ENCODE measurements at places on chromosomes 12 and 14. TPM values are rescaled to one million over a fixed set of nuclear protein-coding genes. Genes with fewer than 3 reads are reported as not detected.

DNA sequence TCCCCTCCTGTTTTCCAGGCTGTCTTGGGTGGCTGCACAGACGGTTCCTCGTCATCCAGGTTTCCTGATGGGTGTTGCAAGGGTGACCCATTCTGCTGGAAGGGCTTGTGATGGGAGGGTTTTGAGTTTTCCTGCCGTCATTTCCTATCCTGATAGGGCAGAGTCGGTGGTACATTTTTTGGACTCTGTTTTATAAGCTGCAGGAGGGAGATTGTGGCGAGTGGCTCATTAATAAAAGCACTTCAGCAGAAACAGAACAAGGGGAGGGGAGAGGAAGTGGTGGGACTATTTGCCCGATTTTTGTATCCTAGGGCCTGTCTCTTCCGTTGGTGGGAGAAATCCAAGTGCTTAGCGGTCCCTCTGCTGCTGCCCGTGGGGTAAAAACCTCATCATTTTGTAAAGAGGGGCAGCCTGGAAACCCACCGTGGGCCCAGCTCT, 40.0 kb downstream of the TSPAN9 start:
- DNase-seq, result no peak

DNA sequence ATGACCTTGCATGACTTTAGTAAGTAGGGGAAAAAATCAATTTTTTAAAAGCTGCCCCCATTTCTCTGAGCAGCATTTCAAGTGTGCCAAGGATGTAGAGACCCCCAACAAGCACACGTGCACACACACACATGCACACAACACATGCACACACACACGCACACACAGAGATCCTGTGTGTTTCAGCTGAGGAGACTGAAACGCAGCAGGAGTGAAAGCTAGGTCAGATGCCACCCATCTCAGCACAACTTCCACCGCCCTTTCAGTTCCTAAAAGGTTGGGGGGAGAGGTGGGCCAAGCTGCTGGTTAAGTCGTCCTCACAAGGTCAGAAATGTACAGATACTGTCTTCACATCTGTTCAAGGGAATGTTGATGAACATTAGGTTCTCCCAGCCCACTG, 13.9 kb downstream of the MYL2 start:
- no peak for DNase-seq

- no peak for DNase-seq
Measured at GRCh38 chr12:102833687-102834441, 83.2 kb downstream of the PAH start.

- no peak for DNase-seq
Measured at GRCh38 chr12:26773313-26774104, 59.5 kb downstream of the ITPR2 start.

GRCh38 chr12:76530516-76530915, 29.1 kb downstream of the OSBPL8 start:
- DNase-seq, result no peak

GRCh38 chr12:2959505-2960389, 550 bp downstream of the TEAD4 start:
- peak; percentile 8 for DNase-seq

Gene LRRC10
- not detected for polyA plus RNA-seq

- DNase-seq, result no peak
Measured at GRCh38 chr14:82403987-82404386, 870.3 kb upstream of the SEL1L start.

GRCh38 chr12:91639327-91639726, 456.7 kb upstream of the DCN start:
- DNase-seq, result no peak

Gene ASB2
- polyA plus RNA-seq, result 5.2 TPM

- DNase-seq, result no peak
Measured at GRCh38 chr14:68696721-68697495, 96.0 kb downstream of the ZFP36L1 start.

DNA sequence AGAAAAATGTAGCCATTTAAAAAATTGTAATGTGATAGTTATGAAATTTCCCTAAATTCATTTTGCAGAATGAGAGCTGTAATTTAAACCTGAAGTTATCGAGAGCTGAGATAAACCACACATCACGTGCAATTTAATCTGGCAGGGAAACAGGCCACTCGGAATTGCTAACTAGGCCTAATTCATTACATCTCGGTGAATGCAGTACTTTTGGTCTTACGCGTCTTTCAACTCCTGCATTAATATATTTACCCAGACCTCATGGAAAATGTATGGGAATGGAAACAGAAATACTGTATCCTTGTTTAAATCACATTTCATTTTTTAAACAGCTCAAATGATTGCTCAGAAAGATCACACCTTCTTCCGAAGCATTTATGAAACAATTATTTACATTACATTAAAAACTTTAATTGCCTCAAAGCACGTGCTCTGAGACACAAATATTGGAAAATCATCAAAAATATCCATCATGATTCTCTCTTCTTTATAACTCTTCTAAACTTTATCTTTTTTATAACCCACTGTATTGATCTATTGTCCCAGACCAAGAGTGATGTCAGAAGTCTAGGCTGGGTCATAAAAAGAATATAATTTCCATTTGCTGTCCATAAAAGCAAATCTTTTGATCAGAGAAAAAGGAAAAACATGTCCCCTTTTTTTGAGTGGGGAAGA, 111.7 kb upstream of the MYL2 start:
- DNase-seq, result no peak

GRCh38 chr12:82832096-82832495, 145.4 kb downstream of the TMTC2 start:
- DNase-seq, result no peak

Gene RGS6
- 0.21 TPM for polyA plus RNA-seq

DNA sequence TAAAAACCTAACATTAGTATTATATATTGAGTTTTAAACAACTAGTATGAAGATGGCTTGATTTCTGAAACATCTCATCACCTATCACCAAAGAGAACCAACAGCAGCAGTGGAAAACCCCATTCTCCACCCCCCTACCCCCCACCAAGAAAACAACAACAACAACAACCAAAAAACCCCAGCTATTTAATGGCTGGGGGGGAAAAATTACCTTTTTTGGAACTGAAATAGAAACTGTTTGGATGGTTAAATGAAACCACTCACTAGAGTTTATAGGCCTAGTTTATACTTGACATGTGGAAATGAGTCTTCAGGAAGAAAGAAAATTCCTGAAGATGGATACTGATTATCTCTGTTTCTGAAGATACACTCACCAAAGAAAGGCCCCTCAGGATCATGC, 30.3 kb downstream of the PPP2R5E start:
- DNase-seq, result no peak

DNA sequence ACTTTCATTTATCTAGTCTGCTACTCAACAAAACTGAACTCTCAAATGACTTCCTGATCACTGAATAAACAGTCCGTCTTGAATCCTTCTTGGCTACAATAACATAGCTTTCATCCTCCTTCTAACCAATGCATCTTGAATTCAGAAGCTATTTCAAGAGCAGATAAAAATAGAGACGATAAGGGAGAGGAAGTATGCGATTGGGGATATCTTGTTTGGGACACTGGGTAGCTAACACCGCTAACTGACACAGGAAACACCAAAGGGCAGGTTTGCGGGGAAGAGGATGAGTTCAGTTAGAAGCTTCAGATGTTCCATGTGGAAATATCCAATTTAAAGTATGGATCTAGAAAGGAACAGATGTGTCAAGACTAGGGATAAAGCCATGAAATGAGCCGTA, 102.5 kb downstream of the SLC41A2 start:
- no peak for DNase-seq

DNA sequence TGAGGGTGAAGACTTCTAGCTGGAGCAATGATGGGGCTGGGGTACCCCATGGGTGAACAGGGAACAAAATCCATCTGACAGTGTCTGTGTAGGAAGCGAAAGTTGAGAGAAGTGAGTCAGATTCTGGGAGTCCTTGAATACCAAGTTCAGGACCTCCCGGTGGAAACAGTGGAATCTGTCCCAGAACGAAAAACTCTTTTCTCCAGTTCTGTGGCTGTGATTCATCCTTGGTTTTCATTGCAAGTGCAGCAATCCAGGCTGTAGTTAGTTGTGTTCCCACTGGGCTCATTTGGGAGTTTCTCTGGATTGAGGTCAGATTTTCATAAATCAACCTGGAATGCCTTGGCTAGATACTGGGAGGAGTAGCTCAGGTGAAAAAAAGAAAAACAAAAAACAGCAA, 120.7 kb downstream of the C12orf75 start:
- DNase-seq, result no peak

Gene GUCY2C
- not detected for polyA plus RNA-seq

Gene KRT82
- not detected for polyA plus RNA-seq

DNA sequence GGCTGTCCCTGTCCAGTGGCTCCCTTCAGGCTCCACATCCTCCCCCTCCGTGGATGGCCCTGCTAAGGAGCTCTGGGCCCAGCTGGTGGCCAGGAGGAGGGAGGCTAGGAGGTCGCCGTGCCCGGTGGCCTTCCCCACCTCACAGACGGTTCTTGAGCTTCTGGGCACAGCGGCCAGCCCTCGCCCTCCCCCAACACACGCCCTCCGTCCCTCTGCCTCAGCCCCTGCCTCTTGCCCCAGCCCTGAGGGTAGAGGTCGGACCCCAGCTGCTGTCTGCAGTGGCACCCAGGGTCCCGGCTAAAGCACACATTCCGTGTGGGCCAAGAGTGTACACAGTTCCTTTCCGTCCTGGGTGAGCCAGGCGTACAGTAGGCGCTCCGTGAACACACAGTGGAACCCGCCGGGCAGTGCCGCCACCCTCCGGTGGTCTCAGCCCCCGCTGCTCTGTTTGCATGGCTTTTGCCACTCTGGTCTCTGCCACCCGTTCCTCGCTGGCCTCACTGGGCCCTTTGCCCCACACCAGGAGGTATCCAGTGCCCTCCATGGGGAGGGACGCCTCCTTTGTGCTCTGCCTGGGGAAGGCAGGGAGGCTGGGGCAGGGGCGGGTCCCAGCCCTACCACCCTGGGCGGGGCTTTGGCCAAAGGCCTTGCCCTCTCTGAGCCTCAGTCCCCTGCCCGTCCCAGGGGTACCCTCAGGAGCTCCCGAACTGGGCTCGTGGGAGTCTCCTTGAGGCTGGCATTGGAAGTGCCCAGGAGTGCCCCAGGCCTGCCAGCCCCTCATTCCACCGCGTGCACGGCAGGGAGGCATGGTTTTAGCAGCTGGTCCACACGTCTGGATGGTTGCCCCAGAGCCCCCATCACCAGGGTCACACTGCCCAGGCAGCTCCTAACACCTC, 13.0 kb downstream of the TRMT61A start:
- DNase-seq, result no peak

DNA sequence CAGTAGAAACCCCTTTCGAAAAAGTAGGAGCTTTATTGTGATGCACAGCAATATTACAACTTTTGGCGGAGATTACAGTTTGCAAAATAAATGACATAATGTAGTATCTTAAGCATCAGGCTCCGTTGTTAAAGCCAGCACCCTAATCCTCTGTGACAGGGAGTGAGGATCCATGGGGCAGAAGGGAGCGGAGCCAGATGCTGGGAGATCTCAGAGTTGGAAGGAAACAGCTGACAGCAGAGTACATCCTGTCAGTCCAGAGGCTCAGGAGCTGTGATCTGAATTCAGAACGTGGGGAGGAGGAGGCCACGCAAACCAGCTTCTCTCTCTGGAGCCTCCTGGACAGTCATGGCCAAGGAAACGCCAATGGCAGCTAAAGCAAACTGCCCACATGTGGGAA, 55.7 kb downstream of the TMTC1 start:
- DNase-seq, result no peak

DNA sequence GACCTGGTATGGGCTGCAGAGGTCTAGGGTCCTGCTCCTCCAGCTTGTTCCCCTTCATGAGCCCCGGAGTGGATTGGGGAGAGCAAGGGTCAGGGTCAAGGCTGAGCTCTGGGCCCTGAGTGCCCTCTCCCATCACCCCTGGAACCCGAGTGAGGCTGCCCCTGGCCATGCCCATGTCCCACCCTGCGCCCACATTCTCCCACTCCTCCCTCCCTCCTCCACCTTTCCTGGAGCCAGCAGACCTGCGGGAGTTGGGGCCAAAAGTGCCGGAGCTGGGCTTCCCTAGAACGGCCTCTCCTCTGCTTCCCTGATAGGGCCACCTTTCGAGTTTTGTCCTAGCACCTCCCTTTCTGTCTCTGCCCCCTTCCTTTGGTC, 590 bp downstream of the SCNN1A start:
- no peak for DNase-seq

GRCh38 chr14:65302571-65303189, 109.8 kb upstream of the FUT8 start:
- peak; percentile 66 for DNase-seq

GRCh38 chr12:55842681-55843429, at the start of gene MMP19:
MMP19 (minus strand) TSS chr12:55842936; CDS start chr12:55842830, 106 bp downstream.
- no peak for DNase-seq

Gene FOXN3
- polyA plus RNA-seq, result 110 TPM

DNA sequence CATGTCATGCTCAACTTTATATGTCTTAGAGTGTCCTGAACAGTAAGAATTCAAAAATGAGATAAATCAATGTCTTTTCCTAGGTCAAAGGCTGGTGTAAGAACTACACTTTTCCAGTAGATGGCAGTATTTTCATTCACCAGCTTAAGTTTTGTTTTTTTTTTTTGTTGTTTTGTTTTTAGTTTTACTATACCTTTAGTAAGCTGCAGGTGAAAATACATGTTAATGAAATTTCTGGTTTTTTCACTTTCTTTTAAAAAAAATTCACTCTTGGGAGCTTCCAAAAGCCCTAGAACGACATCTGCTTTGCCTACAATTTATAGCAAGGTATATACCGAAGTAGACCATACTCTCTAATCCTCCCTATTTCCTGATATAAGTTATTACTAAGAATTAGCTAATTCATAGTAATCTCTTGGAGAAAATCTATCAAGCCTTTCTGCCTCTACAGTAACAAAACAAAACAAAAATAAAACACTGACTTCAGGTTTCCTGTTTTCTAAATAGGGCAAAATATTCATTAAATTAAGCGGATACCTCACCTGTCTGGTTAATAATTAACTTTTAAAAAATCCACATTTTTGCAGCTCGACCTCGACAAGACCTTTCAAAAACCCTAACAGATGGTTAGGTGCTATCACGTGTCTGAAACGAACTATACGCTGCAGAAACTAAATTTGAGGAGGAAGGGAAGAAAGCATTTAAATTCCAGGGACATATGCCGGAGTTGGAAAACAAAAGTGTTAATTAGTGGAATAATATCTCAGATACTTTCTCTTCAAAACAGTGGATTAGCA, 2.7 kb upstream of the SAMD4A start:
- DNase-seq, result peak; percentile 72

DNA sequence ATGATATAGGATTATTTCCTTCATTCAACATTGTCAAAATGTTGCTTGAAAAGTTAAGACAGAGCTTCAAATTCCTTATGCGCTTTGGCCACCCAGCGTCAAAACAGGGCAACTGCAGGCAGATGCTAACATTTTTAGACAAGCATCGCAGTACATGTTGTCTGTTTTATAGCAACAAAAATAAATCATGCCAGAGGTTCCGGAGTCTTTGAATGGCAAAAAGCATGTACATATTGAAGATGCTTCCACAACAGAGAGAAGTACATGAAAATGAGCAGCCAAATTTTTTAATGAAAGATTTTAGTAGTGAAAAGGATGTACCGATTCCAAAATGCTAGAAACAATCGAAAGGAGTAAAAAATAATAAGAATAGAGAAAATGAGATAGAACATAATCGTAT, 49.8 kb upstream of the USP15 start:
- peak; percentile 78 for DNase-seq

DNA sequence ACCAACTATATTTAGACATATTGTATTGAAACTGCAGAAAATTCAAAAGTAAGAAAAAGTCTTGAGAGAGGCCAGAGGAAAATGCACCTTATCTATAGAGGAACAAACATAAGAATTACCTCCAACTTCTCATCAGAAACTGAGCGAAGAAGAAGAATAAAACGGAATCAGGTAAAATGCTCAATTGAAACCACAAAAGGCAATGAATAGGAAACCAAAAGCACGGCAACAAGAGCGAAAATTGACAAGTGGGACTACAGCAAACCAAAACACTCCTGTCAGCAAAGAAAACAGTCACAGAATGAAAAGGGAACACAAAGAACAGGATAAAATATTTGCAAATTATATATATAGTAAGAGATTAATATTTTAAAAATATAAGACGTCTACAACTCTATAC, 61.9 kb upstream of the PARP11 start:
- peak; percentile 35 for DNase-seq

All from CD4-positive, CD25-positive, alpha-beta regulatory T cell (primary cell).